ENCODE measurements at places on chromosomes 2 and 18.

GRCh38 chr2:134912361-134912760, 6.3 kb upstream of the CCNT2 start:
- no peak for DNase-seq

DNA sequence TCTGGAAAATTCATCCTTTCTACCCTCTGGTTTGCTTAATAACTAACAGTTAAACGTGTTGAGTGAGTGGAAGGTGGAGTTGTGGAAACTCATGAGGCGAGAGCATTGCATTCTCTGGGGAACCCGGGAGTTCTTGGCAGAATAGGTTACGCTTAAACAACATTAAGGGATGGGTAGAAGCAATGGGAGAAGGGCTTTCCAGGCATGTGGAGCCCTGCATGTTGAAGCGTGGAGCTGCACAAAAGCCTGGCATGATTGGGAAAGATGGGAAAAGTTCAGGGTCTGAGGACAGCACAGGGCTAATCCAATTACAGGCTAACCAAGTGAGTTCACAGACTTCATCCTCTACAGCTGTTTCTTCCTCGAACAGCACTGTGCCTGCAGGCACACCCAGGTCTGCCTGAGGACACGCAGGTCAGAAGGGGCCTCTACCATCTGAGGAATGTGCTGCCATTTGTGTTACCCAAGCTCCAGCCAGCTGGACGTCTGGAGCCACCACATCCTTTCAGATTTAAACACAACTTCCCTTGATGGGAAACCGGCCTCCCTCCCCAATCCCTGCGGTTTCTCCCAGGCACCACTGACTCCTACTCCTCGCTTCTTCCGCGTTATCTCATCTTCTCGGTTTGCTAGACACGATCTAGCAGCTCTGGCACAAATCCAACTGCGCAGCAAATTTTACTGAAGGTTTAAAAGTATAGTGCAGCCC, 164.2 kb downstream of the ANTXR1 start:
- DNase-seq: no peak

GRCh38 chr18:73563901-73564472, 583.6 kb downstream of the FBXO15 start:
- no peak for DNase-seq

GRCh38 chr2:218006741-218007140, 3.9 kb upstream of the TNS1 start:
- no peak for DNase-seq

- DNase-seq: no peak
Measured at GRCh38 chr2:232273903-232274643, 104.5 kb upstream of the ALPP start.

GRCh38 chr2:145744541-145745386, 1224.8 kb upstream of the ZEB2 start:
- no peak for DNase-seq

- DNase-seq: no peak
Measured at GRCh38 chr2:203897544-203897943, 30.0 kb downstream of the CTLA4 start.

DNA sequence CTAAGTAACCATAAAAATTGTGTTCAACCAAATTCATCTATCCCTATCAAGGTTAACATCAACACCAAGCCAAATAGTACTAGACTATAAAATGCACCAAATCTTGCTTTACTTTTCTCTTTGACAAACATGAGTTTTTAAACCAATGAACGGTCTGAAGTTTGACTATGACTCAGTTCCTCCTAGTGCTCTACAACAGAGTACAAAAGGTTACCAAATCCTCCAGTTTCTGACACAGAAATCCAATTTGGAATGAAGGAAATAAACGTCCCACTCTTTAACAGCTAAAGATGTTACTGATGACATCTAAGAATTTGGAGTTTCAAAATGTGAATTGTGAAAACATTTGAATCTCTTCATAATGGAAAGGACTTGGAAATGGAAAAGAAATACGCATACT, 11.8 kb upstream of the ACVR1 start:
- no peak for DNase-seq

GRCh38 chr2:73611867-73612266, 30.4 kb downstream of the NAT8 start:
- DNase-seq: no peak

DNA sequence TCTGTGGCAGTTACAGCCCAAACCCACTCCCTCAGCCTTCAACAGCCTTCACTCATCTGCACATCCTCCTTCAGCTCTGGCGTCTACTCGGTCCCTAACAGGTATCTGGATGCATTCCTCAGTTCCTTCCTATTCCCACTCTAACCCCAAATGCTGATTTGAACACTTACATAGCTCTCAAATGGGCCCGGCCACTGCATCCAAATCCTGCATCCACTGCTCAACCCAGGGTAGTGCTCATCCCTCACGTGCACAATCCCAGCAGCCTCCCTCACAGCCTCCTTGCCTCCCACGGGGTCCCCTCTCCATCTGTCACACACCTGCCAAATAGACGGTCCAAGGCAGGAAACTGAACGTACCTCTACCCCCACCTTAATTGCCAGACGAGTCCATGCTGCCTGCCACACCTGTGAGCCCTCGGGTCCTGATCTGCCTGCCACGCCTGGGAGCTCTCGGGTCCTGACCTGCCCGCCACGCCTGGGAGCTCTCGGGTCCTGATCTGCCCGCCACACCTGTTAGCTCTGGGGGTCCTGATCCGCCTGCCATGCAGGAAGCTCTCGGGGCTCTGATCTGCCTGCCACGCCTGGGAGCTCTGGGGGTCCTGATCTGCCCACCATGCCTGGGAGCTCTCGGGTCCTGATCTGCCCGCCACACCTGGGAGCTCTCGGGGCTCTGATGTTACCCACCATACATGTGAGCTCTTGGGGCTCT, 9.9 kb downstream of the OR6B3 start:
- DNase-seq: no peak

- no peak for DNase-seq
Measured at GRCh38 chr2:195252018-195252417, 405.0 kb upstream of the SLC39A10 start.

DNA sequence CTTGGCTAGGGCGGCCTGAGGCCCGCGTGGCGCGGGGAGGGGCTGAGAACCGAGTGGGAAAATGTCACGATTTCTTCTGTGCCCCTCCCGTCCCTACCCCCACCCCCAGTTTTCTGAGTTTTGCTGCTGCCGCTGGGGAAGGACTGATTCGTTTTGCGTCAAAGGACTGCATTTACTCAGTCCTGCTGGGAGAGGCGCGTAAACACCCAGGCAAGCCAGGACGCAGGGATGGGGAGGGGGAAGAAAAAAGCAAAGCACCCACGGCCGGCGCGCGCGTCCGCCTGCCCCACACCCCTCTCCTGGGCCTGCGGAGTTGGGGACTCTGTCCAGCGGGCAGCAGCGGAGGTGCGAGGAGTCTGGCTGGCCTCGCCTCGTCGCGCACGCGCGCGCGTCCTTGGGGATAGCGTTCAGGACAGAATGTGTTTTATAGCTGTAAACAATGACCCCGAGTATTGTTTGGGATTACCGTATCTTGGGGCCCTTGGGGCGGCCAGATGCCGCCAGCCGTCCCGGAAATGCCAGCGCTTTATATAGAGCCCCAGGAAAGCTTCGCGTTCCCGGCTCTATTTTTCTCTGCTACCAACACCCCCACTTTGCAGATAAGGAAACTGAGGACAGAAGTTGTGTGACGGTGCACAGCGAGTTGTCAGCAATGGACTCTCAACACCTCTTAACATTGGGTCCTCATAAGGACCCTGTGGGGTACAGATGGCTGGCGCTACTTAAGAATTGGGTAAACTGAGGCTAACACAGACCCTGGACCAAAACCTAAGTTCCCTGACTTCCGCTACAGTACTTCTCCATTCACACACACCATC, 1.7 kb upstream of the FOSL2 start:
- peak; percentile 29 for DNase-seq

DNA sequence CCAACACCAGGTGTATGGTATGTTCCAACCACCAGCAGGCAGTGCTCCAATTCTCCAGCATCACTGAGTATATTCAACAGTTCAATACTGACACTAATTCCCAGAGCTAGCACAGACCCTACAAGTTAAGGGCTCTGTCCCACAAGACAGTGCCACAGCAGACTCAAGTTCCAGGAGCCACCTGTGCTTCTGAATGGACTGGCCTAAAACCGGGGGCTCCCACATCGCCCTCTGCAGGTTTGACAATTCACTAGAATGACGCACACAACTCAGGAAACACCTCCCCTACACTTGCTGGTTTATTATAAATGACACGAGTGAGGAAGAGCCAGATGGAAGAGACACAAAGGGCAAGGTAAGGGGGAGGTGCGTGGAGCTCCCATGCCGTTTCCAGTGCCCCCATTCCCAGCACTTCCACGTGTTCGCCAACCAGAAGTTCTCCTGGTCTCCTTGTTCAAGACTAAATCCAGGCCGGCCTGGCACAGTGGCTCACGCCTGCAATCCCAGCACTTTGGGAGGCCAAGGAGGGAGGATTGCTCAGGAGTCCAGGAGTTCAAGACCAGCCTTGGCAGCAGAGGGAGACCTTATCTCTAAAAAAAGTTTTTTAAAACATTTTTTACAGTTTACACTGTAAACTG, 12.2 kb upstream of the ATP6V1B1 start:
- DNase-seq: peak; percentile 42

DNA sequence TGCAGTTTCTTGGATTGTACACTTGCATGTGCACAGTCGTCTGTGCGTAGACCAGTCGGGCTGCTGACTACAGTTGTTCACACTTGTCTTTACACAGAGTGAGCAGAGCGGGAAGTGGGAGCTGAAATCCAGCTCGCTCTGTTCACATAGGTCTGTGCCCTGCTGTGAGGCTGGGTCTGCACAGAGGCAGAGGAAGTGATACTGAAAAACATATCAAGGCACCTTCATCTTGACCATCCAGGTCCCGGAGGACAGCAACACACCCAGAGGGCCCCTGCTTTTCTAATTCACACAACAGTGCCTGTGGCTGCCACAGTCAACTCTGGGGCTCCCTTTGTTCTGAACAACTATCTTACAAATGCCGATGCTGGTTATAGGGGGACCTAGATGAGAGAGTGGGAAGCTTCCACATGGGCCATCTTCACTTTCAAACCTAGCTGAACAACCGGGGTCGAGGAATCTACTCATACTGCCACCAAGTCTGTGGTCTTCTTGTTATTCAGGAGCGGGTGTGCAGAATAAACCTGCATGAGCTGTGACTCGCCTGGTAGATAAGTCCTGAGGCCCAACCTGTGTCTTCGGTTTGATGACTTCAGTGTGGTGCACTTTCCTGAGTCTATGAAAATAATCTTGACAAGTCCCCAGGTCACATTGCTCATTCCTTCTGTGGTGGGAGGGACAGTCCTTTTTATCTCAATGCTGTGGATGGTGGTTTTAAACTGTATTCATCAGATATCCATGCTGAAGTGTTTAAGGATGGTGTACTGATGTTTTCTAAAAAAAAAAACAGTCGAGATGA, 3.5 kb upstream of the ADNP2 start:
- DNase-seq: peak; percentile 40

DNA sequence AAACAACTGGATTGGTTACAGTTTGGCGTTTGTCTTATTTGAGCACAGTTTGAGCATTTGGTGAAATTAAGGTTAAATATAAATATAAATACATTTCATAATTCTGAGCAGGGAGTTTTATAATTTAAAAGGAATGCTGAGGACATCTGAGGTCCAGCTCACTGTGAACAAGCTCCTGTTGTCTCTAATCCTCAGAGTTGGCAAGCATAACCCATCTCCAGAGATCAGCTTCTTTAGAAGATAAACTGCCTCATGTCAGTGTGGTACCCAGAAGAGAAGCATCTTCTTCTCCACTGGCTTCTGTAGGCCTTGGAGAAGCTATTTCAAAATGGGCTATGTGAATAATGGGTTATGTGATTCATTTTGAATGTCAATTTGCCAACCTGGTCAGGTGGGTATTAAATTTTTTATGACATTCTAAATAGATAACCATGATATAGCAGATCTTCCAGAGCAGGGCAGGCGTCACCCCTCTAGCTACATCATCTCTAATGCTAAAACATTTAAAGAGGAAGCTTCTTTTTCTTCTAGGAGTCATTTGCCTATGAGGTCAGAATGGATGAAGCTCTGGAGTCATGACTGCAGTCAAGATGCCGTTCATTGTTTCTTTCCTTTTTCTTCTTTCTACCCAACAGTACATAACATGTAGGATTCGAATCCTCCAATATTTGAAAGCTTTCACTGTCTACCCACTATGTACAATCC, 324.0 kb downstream of the RNF144A start:
- no peak for DNase-seq

DNA sequence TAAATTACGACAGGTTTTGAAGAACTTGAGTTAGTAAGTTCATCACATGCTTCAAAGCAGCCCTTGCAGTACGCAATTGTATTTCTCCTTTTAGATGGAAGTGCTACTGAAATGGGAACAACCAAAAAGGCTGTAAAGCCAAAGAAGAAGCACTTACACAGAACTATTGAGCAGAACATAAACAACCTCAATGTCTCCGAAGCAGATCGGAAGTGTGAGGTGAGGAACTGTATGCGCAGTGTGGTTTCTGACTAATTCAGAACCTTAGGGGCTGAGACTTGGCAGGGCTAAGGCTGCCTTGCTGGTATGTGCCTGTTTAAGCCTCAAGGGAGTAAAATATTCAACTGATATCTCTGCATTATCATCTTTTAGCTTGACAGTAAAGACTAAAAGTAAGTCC, 8.4 kb downstream of the NCAPH start:
- DNase-seq: peak; percentile 67

Measured in GM10248 (cell line).